ENCODE measurements at places on chromosomes 6 and 20.

DNA sequence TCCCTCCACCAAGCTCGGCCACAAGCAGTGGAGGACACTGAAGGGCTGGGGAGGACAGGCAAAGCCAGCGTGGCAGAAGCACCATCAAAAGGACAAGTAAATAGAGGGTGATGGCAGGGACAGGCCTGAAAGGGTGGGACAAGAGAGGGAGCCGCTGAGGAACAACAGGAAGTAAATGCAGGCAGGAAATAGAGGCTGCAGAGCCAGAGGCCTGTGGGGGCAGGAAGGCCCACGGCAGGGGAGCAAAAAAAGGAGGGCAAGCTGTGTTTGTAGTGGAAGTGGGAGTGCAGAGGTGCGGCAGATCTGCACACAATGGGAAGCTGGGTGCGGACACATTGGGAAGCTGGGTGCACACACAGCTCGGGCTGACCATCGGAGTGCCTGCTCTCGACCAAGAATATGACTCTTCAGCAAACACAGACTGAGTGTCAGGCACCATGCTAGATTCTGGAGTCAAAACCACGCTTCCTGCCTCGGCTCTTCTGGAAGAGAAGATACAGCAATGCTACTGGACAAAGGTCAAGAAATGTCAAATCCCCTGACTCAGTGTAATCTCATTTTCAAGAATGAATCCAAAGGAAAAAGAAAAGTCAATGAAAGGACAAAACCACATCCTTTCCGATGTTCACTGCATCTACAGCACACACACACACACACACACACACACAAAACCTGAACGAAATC is 40.4 kb upstream of the RAB22A start:
- DNase-seq: no peak

DNA sequence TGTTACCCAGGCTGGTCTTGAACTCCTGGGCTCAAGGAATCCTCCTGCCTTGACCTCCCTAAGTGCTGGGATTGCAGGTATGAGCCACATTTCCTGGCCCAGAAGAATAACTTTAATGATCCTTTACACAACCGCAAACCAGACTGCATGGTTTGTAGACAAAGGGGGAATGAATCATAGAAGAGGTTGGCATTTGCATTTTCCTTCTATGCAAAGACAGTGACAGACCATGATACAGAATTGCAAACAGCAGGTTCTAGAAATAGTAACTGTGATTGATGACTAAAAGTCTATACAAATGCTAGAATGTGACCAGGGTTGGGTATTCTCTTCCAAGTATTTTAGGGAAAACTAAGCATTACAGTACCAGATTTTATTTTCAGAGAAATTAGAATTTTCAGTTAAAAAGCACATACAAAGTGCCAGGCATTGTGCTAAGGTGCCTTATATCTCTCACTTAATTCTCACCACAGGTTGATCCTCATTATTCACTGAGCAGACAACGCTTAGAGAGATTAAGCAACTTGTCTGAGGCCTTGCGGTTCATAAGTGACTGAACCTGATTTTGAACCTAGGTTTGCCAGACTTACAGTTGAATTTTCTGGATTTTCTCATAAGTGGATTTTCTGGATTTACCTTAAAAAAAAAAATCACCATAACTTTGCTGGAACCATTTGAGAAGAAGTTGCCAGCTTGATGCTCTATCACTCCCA is 146.6 kb downstream of the ZFAND3 start:
- peak; percentile 72 for DNase-seq

DNA sequence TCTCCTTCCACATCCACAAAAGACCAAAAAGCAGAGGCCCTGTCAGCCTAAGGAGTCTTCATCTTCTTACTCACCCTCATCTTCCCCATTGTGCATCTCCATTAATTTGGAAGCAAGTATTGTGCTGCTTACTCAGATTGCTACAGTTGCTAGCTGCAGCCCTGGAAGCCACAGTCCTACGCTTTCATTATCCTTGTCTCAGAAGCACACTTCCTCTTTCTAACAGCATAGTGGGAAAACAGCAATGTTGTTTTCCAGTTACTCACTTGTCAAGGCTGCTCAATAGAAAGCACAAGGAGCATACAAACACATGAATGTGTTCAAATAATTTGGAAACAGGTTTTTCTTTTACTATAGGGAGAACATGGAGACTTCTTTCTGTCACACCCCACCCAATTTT is 76.6 kb upstream of the RBM24 start:
- no peak for DNase-seq

DNA sequence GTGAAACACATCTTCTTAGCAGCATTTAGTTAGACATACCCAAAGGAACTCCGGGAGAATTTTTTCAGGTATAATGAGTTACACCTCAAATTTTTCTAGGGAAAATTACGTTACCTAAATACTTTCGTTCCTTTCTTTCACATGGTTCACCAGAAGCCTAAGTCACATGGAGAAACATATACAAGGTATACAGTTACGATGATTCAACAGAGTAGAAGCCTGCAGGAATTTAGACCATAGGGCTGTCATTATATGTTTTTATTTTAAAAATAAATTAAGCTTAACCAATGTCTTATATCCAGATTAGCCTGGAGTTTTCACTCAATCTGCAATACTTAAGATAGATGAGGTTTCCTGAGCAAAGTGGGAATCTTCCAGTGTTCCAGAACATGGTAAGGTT is 549.5 kb upstream of the JARID2 start:
- DNase-seq: no peak

- no peak for DNase-seq
Observed at GRCh38 chr6:20408851-20409250, 7.2 kb downstream of the E2F3 start.

- peak; percentile 18 for DNase-seq
Observed at GRCh38 chr6:88220493-88220892, 54.3 kb upstream of the CNR1 start.

DNA sequence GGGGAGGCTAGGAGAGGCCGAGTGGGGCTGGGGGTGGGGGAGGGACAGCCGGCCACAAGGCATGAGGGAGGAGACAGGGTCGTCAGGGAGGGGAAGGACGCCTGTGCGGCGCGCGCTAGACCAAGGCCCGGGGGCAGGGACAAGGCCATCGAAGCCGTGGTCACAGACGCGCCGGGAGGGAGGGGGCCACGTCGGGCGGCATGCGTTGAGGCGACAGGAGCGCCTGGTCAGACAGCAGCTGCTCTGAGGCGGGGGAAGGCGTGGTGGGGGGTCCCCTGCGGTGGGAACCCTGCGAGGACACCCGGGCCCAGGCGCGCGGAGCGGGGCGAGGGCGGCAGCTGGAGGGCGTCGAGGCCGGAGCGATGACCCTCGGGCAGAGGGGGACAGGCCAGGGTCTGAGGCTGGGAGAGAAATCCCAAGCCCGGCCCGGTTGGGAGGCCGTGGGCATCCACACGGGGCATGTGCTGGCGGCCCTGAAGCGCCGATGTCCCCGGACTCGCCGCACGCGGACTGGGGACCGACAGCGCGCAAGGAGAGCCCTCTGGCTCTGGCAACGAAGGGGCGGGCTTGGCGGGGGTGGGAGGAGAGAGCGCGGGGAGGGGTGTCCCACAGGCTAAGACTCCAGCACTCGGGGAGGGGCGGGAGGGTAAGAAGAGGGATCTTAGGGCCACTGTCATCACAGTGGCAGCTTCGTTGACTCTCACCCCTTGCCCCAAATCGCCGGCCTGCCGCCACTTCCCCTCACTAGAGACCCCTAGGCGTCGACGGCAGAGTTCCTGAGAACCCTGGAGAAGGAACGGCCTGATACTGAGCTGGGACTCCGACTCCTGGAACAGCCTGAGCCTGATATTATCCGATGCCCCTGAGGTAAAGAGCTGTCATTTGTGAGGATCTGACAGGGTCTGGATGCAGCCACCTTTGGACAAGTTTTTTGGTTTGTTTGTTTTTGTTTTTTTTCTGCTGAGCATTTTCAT is 5.0 kb downstream of the TMEM239 start:
- no peak for DNase-seq

GRCh38 chr6:3940703-3941102 is 91.5 kb downstream of the FAM50B start:
- no peak for DNase-seq

DNA sequence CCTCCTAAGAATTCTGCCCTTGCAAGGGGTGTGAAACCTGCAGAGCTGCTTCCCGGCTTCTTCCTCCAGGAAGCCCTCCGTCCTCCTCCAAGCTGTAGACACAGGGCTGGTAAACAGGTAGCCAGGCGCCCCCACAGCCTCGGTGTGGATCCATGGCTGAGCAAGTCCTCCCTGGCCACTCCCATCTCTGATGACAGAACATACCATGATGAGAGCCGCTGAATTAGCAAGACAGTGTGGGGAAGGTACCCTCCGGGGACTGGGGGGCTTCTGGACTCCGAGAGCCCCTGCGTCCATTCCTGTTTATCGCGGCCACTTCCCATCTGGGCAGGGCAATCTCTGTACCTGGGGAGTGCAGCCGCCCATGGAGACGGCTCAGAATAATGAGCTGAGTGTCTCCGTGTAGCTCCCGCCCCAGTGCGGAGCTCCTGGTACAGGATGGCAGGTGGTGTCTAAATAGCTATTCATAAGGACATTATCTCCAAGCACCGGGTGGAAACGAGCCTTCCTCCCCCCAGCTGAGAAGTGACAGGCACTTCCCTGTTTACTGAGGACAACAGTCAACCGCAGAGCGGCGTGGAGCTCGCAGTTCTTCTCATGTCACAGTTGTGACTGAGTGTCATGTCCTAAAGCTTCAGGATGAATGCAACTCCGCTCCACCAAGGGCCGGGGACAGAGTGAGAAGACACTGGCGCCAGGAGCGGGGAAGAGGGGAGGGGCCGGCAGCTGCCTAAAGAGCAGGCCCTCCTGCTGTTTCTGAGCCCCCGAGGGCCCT is 22.7 kb upstream of the NTSR1 start:
- no peak for DNase-seq

GRCh38 chr20:36827541-36828279 is 48.2 kb upstream of the TLDC2 start:
- DNase-seq: no peak

DNA sequence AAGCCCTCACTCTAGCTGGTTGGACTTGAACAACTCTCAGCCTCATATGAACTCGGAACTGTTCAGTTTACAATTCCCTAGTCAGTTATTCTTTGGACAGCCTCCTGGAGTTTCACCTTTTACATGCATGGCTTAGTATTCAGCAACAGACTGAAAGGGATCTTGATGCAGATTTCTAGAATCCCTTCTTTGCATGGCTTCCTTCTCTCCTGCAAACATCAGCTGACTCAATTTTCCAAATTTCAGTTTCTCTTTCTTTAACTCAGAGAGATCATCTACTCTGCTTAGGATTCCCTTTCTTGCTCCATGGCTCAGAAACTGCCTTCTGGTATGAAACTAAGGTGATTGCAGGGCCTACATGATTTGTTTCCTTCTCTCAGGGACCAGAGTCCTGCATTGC is 99.6 kb downstream of the CEP57L1 start:
- no peak for DNase-seq

- no peak for DNase-seq
Observed at GRCh38 chr6:46876126-46876525, 45.6 kb downstream of the ADGRF5 start.

GRCh38 chr6:142339968-142340658 is 38.3 kb downstream of the ADGRG6 start:
- DNase-seq: no peak

DNA sequence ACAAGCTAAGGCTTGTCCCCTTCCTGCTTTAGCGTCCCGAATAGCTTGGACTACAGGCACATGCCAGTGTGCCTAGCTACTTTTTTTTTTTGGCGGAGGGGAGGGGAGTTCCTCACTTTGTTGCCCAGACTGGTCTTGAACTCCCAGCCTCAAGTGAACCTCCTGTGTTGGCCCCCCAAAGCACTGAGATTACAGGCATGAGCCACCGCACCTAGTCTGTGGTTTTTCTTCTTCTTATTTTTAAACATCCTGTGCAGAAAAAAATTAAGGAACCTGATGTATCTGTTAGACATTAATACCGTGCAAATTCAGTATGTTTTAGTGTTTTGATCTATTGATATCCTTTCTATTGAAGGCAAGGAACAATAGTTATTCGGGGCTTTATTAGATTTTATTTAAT is 25.7 kb downstream of the HIVEP1 start:
- DNase-seq: no peak

DNA sequence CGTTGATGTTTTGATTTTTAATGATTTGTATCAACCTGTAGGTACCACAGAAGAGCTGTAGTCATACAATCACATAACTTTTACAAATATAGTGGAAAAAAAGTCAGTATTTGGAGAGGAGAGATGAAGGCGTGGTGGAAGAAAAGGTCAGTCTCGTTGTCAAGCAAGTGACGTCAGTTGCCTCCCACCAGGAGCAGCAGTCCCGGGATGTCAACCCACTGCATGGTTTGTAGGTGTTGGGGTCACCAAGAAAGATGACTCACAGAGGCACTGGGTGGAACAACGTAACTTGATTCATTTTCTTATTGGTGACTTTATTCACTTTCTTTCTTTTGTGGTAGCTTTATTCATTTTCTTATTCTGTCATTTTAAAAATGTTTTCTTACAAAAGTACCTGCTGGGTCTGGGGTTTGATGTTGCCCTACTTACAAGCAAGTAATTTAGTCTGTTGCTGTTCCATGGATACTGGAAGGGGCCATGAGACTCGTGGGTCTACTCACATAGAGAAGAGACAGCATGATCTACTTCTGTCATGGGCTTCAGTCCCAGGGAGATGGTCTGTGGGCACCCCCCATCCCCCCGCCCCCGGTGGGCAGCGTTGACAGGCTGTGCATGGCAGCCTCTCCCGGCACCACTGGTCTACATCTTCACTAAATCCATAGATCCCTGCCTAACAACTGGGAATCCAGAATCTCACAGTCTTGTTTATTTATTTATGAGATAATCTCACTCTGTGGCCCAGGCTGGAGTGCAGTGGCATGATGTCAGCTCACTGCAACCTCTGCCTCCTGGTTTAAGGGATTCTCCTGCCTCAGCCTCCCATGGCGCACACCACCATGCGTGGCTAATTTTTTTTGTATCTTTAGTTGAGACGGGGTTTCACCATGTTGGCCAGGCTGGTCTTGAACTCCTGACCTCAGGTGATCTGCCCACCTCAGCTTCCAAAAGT is 36.4 kb upstream of the SYNJ2 start:
- DNase-seq: no peak

- peak; percentile 25 for DNase-seq
Observed at GRCh38 chr6:159376516-159377158, 207.4 kb downstream of the FNDC1 start.

DNA sequence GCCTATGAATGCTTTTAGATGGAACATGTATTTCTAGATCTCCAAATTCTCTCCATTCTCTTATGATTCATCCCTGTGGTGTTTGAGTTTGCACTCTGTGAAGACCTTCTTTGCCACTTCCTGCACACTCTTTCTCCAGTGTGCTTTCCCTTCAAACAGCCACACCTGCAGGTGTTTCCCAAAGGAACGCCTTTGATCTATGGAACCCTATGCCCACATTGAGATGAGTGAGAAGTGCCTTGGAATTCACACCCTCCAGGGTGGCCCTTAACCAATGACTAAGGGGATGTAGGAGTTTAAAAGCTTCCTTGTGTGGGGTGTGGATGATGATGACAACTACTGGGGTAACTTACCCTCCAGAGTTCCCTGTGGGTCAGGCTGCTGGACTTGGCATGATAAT is 570.1 kb downstream of the DHX35 start:
- no peak for DNase-seq

Data from fibroblast of skin of back (primary cell).